Psoas muscle (tissue), 8 donors: ENCODE measurements at places on chromosomes 12 and 14.

DNA sequence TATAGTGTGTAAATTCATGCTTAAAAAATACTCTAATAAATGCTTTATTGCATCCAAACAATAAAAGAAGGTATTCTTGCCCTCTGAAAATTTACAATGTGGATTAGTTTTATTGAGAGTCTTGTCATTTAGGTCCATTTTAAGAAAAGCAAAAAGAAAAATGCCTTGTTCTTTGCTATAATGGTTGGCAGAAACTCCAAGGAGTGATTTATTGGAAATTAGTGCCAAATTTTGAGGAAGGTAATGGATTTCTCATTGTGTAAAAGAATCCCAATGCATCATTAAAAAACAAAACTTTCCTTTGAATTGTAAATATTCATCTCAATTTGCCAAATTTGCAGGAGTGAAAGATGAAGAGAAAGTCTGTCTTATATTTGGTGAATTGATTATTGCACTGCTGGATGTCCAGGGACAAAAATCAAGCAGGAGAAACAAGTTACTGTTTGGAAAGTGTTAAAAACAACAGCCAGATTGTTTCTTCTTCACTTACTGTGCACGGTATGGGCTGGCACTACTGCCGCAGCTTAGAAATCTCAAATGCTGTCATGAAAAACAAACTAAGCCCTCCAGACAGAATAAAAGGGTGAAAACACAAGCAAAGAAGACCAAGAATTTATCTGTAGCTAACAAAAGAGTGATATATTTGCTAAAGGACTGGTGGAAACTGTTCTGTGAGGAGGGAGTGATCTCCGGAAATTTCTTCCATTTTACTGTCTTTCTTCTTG lies 511.7 kb downstream of the TMTC2 start:
- no peak for DNase-seq

- peak; percentile 1 for DNase-seq
Measured at GRCh38 chr12:47763481-47764346, 5.0 kb upstream of the RAPGEF3 start.

DNA sequence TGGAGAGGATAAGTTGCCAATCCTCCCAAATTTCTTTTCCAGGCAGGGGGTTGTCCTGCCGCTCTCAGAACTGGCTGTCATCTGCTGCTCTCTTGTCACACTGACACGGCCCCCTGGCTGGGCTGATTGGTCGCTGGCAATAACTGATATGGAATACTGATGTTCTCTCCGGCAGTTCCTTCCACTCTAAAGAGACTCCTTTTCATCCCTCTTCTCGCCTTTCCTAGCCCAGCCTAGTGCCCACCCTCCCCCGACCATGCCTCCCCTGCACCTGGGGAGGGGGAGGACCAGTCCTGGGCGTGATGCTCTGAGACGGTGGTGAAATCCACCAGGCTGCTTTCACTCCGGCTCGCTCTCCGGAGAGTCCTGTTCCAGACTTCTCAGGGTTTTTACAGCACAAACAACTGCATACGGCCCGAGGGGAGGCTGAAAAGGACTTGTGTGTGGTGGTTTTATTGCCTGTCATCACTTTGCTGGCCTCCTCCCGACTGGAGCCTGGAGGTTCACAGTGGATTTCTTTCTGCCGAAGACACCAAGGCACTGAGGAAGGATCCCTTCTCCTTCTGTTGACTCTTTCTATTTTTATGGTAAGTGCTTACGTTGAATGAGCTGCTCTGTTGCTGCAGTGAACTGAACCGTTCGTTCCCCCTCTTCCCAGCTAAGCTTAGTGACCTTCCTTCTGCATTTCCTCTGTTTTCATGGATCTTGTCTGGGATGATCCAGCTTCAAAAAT lies at the start of gene ANO4:
Gene ANO4 (plus strand): TSS at position 336 of the 733 bp plus-strand sequence. CDS start 107,010 bp downstream, outside the sequence.
- DNase-seq: no peak

DNA sequence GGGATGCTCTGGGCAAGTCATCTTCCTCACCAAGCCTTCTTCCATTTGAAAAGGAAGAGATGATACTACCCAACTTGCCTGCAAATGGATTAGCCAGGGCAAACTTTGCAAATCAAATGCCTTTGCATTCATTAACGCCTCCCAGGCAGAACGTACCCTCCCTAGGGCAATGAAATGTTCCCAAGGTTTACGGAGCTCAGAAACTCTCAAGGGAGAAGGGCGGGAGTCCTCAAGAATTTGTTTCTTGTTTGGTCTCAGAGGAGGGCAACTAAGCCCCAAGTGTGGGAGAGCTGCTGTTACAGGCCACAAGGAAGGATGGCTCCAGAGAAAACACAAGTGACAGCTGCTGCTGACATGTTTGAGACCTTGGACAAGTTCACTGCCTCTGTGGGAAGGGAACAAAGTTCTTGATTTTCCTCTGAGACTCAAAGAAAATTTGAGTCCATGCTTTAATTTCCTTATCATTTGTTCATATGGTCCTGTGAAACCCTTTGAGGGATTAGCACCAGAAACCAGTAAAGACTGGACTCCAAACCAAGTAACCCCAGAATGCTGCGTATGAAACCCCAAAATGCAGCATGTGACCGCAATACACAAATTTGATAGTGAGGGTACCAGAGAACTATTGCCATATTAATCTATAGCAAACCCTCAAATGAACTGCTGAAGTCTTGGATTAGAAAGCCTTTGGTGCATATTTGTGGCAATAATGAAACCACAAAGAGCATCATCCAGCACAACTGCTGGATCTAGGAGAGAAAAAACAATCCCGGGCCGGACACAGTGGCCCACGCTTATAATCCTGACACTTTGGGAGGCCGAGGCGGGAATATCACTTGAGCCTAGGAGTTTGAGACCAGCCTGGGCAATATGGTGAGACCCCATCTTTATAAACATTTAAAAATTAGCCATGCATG lies 22.9 kb downstream of the SPTB start:
- no peak for DNase-seq
